ENCODE measurements at places on chromosomes 13 and 19.

- DNase-seq, result no peak
Measured at GRCh38 chr19:11067356-11068113, 21.7 kb upstream of the LDLR start.

GRCh38 chr13:111114362-111115060 is 599 bp upstream of the ARHGEF7 start:
- peak; percentile 58 for DNase-seq

DNA sequence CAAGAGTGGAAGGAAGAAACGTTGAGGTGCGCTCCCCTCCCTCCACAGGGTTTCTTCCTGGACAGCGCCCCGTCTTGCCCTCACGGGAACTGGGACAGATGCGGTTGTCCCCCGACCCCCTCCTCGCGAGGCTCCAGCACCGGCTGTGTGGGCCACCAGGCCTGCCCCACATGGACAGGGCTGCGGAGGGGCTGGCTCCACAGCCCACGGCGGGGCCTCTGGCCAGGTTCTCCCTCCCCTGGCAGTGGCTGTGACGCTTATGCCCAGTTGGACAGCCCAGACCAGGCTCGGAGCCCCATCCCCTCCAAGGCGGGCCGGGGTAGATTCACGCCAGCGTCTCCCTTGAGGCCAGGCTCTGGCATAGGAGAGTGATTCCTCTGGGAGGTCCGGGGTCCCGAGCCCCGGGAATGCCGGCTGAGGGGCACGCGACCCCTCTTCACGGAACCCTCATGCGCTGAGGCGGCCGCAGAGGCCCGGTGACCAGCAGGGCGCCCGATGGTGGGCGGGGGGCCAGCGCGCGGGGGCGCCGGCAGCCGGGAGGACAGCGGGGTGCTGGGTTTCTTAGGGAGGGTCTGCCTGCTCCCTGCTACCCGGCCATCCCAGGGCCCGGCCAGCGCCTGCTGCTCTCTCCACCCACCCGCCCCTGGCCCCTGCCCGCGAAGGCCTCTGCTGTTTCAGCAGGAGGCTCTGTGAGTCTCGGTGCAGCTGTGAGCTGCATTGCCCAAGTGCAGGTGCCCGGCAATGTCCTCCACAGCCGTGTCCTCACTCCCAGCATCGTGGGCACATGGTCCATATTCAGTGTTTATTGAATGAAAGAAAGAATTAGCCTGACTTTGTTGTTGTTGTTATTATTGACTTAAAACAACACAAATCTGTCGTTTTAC is 20.3 kb upstream of the GAS6 start:
- DNase-seq, result no peak

GRCh38 chr13:87084192-87084591 is 587.0 kb upstream of the SLITRK5 start:
- DNase-seq, result no peak

- no peak for DNase-seq
Measured at GRCh38 chr19:1843646-1844394, 4.5 kb downstream of the REXO1 start.

DNA sequence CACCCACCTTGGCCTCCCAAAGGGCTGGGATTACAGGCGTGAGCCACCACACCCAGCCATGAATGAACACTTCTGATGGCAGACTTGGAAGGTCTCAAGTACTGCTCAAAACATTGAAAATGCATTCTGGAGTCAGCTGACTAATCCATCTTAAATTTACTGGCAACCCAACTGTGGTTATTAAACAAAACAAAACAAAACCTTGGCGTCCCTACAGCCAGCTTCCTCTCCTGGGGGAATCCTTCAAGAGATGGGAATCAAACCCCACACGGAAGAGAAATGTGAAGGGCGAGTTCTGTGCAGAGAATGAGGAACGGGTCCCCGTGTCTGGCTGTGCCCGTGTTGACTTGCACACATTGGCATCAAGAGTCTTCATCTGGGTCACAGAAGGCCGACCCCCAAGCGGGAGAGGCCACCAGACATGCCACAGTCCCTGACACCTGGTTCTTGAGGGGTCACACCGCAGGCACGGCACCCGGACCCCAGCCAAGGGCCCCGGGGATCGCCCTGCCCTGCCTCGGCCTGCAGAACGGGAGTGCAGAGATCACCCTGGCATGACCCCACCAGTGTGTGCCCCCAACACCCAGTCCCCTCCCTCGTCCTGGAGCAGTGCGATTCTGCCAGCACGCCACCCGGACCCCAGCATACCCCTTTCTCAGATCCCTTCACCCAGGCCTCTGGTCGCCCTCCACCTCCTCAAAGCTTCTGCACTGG is 3.2 kb downstream of the MAP2K2 start:
- no peak for DNase-seq
